ENCODE measurements at places on chromosomes 1 and 21.

DNA sequence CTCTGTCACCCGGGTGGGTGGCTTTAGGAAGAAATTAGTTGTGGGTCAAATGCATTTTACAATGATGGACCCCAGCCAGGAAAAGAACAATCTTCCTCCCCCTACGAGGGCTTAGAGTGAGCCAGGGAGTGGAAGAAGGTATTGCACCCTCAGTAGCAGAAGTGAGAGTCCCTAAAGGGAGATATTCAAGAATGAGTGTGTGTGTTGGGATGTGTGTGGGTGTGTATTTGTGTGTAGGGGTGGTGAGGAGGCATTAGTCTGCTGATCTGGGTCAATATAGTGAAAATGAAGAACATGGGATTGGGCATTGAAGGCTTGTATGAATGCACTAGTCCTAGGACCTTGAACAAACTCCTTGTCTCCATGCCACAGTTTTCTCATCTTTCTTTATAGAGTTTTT is 85.2 kb upstream of the RUNX1 start:
- DNase-seq, result no peak

DNA sequence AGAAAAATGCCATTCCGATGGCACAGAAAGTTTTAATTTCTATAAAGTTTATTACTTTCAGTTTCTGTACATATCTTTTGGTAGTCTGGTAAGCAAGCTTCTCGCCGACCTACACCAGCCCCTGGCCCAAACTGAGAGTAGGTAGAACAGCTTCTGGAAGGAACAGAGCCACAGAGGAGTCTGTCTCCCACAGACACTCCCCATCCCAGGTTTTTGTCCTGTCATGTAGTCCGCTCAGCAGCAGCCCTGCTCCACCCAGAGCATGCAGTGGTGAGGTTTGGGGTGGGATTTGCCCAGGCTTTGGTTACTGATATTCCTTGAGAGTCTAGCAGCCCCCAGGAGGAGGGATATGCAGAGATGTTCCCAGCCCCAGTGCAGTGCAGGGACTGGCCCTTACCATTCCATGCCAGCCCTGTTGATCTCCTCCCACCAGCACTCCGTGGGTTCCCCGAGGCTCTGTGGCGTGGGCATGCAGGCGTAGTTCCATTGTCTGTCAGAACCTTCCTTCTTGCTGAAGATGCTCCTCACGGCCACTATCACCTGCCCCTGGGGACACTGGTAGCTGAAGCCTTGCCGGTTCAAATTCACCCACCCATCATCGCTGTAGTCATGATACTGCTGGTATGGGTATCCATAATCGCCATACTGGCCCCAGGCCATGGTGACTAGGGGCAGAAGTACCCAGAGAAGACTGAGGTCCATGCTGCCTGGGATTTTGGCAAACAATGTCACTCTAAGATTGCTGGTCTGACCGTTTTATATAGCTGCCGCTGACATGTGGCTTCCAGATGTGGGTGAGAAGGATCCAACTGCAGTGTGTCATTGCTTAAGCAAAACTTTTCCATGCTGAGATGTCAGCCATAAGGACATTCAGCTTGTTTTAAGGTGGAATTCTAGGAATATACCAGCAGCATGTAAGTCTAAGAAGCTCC is at the start of gene DPT:
Gene DPT, minus strand, starts transcription at position 734 of the 932 bp plus-strand sequence. Its CDS starts 32 bp downstream, at position 702.
- no peak for DNase-seq

GRCh38 chr1:216303690-216304089 is 119.6 kb downstream of the USH2A start:
- no peak for DNase-seq

DNA sequence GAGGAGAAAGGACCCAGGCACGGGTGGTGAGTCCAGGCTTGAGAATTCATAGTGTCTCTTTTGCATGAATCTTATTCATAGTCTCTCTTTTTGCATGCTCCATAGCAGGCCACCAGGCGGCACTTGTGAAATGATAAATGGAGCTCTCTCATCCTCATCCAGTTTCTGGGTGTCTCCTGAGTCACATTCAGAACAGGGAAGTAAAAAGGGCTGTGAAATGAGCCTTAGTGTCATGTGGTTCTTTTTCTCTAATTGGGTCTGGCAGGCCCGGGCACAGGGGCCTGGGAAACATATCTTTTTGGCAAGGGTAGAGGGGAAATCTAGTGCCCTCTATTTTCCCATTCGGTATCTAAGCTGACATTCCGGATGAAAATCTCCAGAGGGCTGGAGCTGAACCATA is 19.1 kb upstream of the NCF2 start:
- DNase-seq, result peak; percentile 43

GRCh38 chr1:244653439-244654107 is 647 bp downstream of the DESI2 start:
- DNase-seq, result no peak

DNA sequence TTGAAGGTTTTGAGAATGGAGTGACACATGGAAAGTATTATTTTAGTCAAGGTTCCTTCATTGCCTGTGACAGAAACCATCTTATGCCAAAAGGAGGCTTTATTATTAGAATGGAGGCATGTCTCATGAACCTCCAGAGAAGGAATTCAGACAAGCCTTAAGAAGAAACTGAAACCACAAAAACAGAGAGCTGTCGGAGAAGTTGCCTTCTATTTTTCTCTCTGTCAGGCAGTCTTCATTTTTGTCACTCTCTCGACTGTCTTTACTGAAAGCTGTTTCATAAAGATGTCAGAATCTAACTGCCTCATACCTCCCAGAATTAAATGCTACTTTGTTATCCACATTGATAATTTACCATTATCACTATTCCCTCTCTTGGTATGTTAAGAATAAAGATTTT is 434.7 kb upstream of the ADGRL4 start:
- DNase-seq, result no peak

- no peak for DNase-seq
Measured at GRCh38 chr1:168419736-168420135, 124.1 kb downstream of the XCL2 start.

Measured in stimulated activated naive B cell treated with anti-CD40 and anti-IgM and Interleukin-4, amounts not matched to agents 10 μg/mL and 1 μg/mL and 100 μg/mL, for 72 hours (primary cell).